Hematopoietic multipotent progenitor cell treated with erythropoietin and hydrocortisone succinate and interleukin-3 and kit ligand, for 6 days (in vitro differentiated cells): ENCODE measurements at places on chromosomes 1 and 21.

GRCh38 chr1:177190308-177190970 lies 19.7 kb downstream of the BRINP2 start:
- no peak for DNase-seq

DNA sequence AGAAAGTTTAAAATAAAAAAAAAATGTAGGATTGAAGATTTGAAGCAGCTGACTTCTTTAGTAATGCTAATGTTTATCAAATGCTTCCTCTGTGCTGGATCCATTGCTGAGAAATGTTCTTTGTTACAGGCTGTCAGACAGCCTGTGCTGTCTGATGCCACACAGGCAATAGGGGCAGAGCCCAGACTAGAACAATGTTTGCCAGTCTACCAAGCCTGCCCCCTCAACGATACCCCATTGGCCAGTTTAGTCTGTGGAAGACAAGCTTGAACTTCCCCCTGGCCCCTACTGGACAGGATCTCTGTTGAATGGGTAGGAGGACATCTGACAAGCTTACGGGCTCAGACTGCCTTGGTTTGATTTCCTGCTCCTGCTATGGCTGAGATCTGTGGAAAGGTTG lies 79.4 kb downstream of the PAPPA2 start:
- no peak for DNase-seq

GRCh38 chr1:150568594-150568966 lies 10.8 kb downstream of the MCL1 start:
- DNase-seq: no peak

DNA sequence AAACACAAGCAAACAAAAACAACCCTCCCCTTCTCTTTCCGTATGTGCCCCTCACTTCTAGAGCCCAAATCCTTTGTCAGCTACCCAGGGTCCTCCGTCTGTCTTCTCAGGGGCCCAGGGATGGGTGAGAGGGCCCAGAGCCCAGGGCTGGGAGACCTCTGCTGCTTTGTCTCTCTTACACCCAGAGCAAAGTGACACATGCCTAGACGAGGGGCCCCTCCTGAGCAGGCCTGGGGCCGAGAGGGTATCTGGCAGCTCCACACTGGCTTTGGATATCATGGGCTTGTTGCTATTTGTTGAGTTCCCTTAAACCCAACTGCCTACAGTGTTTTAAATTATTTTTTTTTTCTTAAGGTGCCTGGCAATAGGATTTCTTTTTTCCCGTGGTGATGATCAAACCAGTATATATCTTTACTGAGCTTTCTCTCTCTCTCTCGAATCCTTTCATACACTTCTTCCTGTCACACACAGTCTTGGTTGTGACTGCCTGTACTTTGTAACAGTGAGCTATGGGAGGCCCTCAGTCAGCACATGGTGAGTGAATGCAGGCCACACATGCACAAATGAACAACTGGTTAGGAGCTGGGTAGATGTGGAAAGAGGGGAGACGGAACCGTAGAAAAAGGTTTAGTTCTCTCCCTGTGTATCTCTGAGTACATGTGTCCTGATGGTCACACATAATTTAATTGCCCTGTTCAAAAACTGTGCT lies 14.5 kb downstream of the RASSF5 start:
- DNase-seq: no peak

- DNase-seq: no peak
Observed at GRCh38 chr1:78385744-78386462, 104.9 kb upstream of the PTGFR start.

- no peak for DNase-seq
Observed at GRCh38 chr1:125085720-125086591, 3901.2 kb downstream of the SRGAP2C start.

DNA sequence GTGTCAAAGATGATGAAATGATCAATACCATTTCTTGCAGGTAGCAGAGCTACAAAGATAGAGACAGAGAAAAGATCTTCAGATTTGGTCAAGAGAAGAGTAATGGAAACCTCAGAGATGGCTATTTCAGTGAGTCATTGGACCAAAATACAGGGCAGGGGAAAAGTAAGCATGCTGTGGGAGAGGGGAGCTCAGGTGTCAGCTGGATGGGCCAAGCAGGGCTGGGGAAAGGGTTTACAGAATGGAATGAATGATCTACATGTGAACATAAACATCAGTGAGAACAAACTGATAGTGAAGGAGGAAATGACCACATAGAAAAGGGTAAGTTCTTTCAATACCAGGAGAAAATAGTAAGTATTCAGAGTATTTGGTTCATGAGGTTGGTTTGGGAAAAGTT lies 61.4 kb upstream of the CNN3 start:
- no peak for DNase-seq

- DNase-seq: peak; percentile 5
Observed at GRCh38 chr1:188652678-188653077, 1823.9 kb downstream of the PLA2G4A start.

DNA sequence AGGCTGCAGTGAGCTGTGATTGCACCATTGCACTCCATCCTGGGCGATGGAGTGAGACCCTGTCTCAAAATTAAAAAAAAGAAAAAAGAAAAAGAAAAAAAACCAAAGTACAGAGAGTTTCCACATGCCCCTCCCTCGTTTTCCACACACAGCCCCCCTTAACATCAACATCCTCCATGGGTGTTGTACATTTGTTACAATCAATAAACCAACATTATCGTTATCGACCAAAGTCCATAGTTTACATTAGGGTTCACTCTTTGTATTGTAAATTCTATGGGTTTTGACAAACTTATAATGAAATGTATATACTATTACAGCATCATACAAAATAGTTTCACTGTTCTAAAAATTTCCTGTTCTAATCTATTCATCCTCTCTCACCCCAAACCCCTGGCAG lies 15.9 kb upstream of the TINAGL1 start:
- no peak for DNase-seq

DNA sequence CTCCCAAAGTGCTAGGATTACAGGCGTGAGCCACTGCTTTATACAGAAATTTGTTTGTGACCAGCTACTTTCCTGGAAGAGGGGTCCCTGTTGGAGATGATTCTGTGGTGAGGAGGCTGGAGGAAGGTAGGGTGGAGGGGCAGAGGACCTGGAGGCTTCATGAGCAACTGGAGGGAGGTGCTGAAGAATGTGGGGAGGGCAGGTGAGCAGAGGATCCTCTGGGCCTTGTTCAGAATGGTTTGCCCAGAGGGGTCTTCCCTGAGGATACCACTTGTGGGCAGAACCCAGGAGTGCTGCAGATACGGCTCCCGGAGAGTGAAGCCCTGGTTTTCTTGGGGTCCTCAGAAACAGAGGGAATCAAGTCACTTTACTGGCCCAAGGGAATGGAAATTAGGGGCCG lies 67.2 kb upstream of the WDR26 start:
- no peak for DNase-seq

GRCh38 chr1:30410153-30410851 lies 313.1 kb downstream of the MATN1 start:
- no peak for DNase-seq

DNA sequence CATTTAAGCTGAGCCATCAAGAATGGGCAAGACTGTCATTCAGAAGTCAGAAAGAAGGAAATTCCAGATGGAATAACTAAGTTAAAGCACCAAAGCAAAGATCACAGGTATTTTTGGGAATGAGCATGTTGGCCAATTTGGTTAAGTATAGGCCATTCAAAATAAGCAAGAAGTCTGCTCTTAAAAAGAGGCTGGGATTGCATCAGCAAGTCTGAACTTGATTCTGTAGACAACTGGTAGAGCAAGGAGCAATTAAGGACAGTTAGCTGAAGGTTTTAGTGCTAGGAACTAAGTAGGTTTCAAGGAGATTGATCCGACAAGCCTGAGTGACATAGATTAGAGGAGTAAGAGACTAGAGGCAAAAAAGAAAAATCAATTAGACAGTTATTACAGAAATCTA lies 8.4 kb downstream of the ANKRD45 start:
- no peak for DNase-seq

- no peak for DNase-seq
Observed at GRCh38 chr21:41920476-41920875, 33.3 kb downstream of the C2CD2 start.

- no peak for DNase-seq
Observed at GRCh38 chr1:229075217-229075616, 195.7 kb upstream of the RAB4A start.

- no peak for DNase-seq
Observed at GRCh38 chr1:94723894-94724293, 96.3 kb upstream of the SLC44A3 start.

- no peak for DNase-seq
Observed at GRCh38 chr1:47031059-47031458, 7.6 kb downstream of the CYP4X1 start.

DNA sequence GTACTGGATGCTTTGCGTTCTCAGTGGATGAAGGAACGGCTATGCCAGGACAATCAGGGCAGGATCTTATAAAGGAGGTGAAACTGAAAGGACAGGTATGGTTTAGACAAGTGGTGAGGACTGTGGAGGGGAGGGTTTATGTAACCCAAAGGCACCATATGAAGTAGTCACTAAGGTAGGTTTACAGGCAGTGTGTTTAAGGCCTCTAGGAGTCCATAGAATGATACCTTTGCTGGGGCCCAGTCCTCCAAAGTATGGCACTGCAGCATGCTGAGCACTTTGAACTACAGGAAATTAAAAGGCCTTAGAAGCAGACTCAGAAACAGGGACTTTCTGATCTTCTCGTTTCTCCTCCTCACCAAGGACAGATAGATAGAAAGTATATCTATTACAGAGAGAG lies 304.7 kb upstream of the USP25 start:
- DNase-seq: no peak

DNA sequence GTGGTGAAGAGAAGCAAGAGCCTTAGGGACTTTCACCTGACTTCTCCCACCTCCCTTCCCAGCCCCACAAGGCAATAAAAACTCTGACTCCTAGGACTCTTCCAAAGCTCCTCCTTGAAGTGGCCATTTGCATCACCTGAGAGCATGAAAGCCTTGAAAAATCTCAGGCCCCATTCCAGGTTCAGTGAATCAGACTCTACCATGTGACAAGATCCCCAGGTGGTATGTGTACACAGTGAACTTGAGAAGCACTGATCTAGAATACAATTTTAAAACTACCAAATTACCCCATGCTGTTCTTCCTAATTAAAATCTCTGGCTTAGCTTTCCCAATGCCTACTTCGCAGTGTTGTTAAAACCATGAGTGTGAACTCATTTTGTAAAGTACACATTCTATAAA lies 195.1 kb upstream of the SAMSN1 start:
- no peak for DNase-seq

GRCh38 chr1:180899262-180899661 lies 13.4 kb upstream of the KIAA1614 start:
- no peak for DNase-seq

GRCh38 chr1:76336931-76337371 lies 262.4 kb downstream of the ST6GALNAC3 start:
- DNase-seq: no peak

DNA sequence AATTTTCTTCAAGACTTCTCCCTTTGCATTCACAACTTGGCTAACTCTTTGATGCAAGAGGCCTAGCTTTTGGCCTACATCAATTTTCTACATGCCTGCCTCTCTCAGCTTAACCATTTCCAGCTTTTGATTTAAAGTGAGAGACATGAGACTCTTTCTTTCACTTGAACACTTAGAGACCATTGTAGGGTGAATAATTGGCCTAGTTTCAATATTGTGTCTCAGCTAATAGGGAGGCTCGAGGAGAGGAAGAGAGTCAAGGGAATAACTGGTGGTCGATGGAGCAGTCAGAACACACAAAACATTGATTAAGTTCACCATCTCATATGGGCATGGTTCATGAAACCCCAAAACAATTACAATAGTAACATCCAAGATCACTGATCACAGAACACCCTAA lies 225.5 kb downstream of the TPR start:
- no peak for DNase-seq

GRCh38 chr1:41639332-41639936 lies 155.0 kb upstream of the EDN2 start:
- no peak for DNase-seq

DNA sequence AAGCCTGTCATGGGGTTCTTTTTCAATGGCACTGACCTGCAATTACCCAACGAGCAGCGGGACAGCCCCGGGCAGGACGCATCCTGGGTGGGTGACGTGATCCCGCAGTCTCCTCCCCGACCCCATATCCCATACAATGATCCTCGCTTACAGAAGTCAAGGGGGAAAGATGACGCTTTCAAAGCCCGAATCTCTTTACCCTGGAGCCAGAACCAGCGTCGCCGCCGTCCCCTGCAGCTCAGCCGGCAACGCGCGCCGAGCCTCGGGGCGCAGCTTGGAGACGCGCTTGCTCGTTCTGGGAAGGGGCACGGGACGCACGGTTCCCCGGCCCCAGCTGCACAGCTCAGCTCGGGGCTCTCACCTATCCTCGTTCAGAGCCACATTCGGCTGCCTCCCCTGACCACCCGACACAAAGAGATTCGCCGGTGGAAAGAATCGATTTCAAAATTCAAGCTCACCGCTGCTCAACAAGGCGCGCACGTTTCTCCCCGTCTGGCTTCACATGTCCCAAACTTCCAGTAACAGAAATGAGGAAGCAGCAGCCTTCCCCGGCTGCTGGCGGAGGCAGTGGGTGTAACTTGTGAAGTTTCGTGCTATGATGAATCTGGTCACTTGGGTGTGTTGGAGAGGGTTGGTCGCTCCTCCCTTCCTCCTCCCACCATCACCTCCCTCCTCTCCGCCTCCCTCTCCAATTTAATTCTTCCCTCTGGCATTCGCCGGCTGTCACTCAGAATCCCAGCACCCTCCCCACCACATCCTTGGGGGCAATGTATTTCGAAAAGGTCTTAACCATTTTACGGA lies at the start of gene TIAM1:
Gene TIAM1, minus strand, starts transcription at position 582 of the 801 bp plus-strand sequence. CDS start 77,289 bp downstream, outside the sequence.
- peak; percentile 15 for DNase-seq

DNA sequence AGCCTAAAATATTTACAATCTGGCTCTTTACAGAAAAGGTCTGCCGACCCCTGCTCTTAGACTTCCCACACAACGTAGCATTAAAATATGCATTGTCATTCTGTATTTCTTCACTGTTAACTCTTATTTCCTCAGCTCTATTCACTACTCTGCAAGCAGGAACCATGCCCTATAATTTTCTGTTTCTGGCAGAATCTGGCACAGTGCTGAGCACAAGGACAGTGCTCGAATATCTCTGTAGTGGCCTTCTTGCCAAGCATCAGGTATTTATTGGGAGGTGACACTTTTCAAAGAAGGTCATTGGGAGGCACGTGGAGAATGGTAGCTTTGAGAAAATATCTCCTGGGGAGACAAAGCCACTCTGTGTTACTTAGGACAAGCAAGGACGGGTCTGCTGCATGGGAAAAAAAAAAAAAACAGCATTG lies 77.9 kb downstream of the PSMG1 start:
- peak; percentile 65 for DNase-seq

DNA sequence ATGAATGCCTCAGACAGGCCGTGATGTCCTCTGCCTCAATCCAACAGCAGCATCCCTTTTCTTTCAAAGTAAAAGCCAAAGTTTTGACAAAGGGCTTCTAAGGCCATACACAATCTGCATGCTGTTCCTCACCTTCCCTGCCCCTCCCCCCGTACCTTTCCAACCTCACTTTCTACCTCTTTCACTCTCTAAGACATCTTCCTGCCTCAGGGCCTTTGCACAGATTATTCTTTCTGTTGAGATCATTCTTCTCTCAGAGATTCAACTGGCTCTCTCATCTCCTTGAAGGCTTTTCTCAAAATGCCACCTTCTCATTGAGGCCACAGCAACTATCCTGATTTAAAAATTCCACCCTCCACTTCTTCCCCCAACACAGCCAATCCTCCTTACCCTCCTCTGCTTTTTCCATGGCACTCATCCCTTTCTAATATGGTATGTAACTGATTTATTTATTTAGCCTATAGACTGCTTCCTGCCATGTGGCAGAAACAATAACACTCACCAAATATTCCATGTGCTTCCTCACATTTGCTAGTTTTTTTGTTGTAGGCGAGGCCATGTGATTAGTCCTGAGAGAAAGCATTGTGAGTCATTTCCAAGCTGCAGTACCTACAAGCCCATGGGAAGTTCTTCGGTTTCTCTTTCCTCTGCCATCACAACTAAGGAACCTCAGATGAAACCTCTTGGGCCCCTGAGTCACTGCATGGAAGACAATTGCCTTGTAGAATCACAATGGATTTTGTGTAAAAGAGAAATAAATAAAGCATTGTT lies 58.7 kb upstream of the GADD45A start:
- DNase-seq: no peak
